ENCODE measurements at places on chromosomes 2 and 18.

- DNase-seq, result no peak
Measured at GRCh38 chr2:23235292-23235691, 149.7 kb upstream of the KLHL29 start.

GRCh38 chr2:43556256-43556655 is 39.6 kb downstream of the THADA start:
- DNase-seq, result no peak

DNA sequence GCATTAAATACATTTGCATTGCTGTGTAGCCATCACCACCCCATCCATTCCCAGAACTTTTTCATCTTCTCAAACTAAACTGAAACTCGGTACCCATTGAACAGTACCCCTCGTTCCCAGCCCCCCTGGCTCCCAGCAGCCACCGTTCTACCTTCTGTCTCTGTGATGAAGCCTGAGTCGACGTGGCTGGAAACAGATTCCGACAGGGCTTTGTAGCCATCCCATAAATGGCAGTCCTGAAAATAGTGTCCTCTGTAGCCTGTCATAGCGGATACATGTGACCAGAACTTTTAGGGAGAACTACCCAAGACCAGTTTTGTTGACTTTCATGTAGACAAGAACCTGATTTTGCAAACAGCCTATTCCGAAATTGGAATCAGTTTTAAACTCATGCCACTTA is 59.1 kb downstream of the TSHZ1 start:
- DNase-seq, result no peak

GRCh38 chr2:219386532-219387280 is 1.0 kb downstream of the DNPEP start:
- DNase-seq, result no peak

- DNase-seq, result no peak
Measured at GRCh38 chr18:35407871-35408481, 30.8 kb upstream of the ZNF396 start.

DNA sequence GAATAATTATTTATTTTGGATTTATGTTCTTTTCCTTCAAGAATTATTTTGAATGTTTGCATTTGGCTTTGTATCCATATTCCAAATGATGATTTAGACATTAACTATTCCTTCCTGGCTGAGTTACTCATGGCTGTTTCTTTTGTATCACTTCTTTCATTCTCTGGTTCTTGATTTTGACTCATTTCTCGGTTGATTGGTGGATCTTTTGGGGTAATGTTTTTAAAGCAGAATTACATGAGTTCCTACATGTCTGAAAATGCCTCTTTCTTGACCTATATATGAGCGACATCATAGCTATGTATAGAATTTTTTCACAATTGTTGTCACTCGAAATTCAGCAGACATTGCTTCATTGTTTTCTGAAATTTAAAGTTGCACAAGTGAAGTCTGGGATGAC is 39.5 kb downstream of the CYP26B1 start:
- DNase-seq, result no peak
